Activated naive CD4-positive, alpha-beta T cell treated with Interleukin-2 at 50 U/mL for 16 hours (primary cell): ENCODE measurements at places on chromosomes 2 and 18.

- DNase-seq = no peak
Observed at GRCh38 chr2:101388232-101388631, 929 bp upstream of the CREG2 start.

GRCh38 chr2:67600222-67600871 is 203.2 kb downstream of the ETAA1 start:
- DNase-seq = no peak

DNA sequence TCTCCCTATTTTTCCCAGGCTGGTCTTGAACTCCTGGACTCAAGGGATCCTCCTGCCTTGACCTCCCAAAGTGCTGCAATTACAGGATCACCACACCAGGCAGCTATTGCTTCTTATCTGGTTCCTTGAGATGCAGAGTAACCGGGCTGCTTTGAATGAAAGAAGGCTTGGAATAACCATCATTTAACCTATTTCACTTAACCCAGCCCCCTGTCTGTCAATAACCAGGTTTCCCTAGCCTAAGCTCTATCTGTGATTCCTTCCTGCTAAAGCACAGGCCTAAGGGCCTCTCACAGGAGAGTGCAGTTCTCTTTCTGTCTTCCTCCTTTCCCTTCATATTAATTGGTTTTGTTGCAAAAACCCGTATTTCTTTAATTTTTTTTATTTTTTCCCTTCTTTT is 393.5 kb upstream of the RAB12 start:
- no peak for DNase-seq

GRCh38 chr18:62018034-62018758 is 125.4 kb upstream of the RNF152 start:
- DNase-seq = no peak

- DNase-seq = no peak
Observed at GRCh38 chr2:188391354-188391753, 99.7 kb downstream of the GULP1 start.

DNA sequence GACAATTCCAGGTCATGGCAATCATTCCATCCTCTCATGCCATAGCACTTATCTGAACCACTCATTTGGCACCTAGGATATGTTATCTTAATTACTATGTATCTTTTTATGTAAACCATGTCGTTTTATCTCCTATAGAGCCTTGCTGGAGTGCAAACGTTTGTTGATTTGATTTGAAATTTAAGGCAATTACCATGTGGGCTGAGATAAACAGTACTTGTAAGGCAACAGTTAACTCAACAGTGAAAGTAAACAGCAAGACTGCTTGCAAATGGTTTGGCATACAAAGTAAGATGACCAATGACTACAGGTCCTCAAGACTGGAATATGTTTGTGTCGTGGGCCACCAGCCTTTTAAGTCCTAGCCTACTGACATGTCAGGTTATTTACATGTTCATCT is 133.7 kb upstream of the ZFP36L2 start:
- DNase-seq = no peak

DNA sequence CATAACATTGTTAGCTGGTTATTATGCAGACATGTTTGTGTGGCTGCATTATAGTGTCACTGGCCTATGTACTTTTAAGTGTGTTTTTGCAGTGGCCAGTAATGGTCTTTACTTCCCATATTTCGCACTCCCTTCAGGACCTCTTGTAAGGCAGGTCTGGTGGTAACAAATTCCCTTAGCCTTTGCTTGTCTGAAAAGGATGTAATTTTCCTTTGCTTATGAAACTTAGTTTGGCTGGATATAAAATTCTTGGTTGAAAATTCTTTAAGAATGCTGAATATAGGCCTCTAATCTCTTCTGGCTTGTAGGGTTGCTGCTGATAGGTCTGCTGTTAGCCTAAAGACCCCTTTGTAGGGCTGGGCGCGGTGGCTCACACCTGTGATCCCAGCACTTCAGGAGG is 34.7 kb downstream of the ZC3H8 start:
- DNase-seq = no peak

- no peak for DNase-seq
Observed at GRCh38 chr2:109703077-109703476, 88.9 kb downstream of the SOWAHC start.
